ENCODE measurements at places on chromosomes 2 and 18.

GRCh38 chr2:220148471-220149248 is 521.2 kb downstream of the SLC4A3 start:
- DNase-seq = no peak

DNA sequence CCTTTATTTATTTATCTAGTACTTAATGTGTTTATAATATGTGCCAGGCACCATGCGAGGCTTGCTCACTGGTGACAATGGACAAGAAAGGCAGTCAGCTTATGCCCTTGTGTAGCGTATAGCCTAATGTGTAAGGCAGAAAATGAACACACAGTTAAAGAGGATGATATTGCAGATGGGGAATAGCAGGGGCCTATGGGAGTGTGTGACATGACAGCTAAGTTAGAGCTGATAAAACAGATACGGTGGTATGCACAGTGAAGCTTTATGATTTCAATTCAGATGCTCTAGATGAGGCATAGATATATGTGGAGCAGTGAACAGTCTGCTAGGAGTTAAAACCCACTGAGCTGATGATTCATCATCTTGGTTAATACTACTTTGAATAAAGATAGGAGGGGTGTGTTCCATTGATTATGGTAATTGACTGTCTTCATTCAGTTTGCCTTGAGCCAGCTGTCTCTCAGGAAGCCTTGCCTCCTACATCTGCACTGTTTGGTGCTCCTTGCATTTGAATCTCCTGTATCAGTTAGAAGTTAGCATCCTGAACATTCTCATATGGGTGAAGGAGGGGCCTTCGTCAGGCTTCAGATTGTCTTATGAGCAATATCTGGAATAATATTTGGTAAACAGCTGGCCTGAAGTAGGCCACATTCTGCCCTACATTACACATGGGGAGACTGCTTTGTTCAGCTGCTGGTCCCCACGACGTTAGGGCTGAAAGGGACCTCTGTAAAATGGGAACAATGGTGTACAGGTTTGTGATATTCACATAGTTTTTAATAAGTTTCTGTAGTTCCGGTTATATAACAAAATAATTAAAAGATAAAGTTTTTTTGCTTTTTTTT is 13.2 kb downstream of the MAP4K4 start:
- DNase-seq = peak; percentile 47

DNA sequence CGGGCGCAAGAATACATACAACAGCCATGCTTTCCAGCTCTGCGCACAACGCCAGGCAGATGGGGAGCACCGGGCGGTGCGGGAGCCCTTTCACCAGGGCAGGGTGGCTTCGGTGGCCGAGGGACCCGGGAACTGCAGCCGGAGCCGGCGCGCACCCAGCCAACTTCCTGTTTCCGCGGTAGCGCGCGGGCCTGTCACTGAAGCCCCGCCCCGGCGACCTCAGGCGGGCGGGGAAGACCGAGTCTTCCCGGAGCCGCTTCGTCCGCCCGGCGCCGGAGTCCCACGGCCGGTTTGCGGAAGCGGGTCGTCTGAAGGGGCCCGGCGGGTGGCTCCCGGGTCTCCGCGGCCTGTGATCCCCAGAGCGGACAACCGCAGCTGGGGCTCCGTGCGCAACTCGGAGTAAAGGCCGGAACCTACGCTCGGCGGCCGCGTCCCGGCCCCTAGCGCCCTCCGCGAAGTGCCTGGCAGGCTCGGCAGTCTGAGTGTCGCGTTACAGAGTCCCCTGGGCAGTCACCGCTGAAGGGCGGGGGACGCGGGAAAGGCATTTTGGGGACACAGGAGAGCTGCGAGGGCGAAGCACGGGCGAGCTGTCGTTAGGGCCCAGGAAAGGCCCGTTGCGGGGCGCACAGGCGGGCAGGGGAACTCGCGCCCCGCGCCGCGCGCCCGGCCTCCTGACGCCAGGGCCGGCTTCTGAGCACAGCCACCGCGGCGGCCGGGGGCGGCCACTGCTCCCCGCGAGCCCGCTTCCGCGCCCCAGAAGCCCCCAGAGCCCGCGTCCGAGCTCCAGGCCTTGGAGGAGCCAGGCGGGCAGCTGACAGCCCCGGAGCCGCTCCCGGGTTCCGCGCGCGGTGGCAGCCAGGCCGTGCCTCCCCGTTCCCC is at the start of gene MPPE1:
MPPE1 (minus strand) TSS at position 136 of the 879 bp plus-strand sequence. CDS start 11,053 bp downstream, outside the sequence.
- peak; percentile 89 for DNase-seq

GRCh38 chr18:66560094-66560493 is 43.8 kb downstream of the CDH19 start:
- DNase-seq = peak; percentile 24

- no peak for DNase-seq
These were observed 107.7 kb downstream of the ACKR3 start for GRCh38 chr2:236677368-236677767.

GRCh38 chr18:24602201-24602600 is 141.8 kb downstream of the HRH4 start:
- no peak for DNase-seq

DNA sequence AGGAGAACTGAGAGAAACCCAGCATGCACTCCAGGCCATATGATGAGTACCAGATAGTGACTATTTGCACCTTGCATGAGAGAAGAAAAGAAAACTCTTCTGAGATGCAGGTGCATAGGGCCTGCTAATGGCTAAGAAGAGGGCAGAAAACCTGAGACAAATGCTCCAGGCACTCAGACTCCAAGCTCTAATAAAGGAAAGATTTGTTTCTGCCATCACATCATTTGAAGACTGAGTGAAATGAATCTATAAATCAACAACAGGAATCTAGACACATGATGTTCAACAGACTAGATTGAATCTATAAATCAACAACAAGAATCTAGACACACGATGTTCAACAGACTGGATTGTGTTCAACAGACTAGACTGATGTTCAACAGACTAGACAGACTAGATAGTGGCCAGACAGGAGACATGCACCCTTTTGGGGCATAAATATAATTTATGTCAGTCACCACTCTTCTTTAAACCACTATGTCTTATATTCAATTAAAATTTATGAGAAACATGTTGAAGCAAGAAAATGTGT is 482.7 kb upstream of the UBE2E3 start:
- DNase-seq = no peak

GRCh38 chr2:119827866-119828507 is 68.3 kb downstream of the PTPN4 start:
- peak; percentile 9 for DNase-seq

GRCh38 chr18:24170360-24170759 is 31.5 kb downstream of the CABYR start:
- DNase-seq = no peak

DNA sequence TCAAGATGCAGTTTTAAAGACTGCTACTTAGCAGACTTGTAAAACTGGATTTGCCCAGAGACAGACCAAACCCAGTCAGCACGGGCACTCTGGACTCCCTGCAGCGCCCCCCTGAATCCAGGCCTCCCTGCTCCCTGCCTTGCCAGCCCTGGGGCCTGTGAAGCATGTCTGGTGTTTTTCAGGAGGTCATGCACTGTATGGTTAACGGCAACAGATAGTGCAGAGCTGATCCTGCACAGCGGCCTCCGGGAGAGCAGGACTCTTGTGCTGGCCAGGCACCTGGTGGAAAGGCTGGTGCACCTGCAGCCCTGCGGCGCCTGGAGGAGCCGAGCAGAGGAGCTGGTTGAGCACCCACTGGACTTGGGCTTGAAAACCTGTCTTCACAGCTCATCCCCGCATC is 30.4 kb downstream of the HDAC4 start:
- no peak for DNase-seq

DNA sequence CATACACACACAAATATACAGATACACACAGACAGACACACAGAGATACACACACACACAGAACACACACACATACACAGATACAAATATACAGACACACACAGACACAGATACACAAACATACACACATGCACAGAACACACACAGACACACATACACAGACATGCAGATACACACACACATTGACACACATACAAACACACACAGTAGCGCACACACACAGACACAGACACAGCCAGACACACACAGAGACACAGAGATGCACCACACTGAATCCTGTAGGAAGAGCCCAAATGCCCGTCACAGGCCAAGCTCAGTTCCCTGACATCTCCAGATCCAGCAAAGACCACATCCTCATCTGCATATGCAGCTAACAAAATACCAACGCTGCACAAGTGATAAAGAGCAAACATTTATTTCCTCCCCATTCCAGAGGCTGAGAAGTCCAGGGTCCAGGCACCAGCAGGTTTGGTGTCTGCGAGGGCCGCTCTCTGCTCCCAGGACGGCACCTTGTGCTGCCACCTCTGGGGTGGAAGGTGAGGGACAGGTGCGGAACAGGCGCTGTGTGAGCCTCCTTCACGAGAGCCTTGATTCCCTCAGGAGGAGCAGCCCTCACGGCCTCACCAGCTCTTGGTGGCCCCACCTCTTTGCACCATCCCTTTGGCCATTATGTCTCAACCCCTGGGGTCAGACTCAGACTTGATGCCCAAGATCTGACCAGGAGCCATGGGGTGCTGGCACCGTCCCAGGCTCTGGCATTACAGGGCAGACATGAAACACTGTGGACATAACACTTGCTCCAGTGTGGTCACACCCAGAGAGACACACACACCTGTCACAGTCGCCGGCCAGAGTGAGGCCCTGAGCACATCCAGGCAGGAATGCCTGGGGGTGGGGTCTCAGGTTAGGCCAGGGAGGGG is 108.7 kb downstream of the NDUFA10 start:
- no peak for DNase-seq

GRCh38 chr2:239396881-239397681 is 3.7 kb downstream of the HDAC4 start:
- DNase-seq = no peak

- peak; percentile 64 for DNase-seq
These were observed 59.6 kb downstream of the SPIRE1 start for GRCh38 chr18:12598181-12598930.

DNA sequence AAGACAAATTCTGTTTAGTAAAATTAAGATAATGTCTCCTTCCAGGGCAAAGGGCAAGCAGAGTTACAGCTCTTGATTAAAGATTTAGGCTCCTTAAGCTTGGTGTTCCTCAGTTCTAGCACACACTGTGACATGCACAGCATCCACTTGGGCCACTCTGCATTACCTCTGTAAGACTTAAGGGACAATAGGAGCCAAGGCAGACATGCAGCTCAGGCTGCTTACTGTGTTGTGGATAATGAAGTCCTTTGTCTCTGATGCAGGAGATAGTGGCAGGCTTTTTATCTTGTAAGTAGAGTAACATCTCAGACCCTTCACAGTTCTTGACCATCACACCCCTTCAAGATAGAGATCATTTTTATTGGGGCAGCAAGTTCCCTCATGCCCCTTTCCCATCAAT is 31.2 kb downstream of the RBM45 start:
- DNase-seq = no peak

- peak; percentile 98 for DNase-seq
These were observed 1605.3 kb upstream of the ACVR2A start for GRCh38 chr2:146239392-146240135.

GRCh38 chr18:30971338-30971956 is 71.1 kb downstream of the DSC3 start:
- DNase-seq = peak; percentile 9

- DNase-seq = no peak
These were observed 19.7 kb downstream of the CCDC102B start for GRCh38 chr18:68817584-68817983.

GRCh38 chr2:191625016-191625415 is 52.9 kb upstream of the NABP1 start:
- peak; percentile 68 for DNase-seq

GRCh38 chr2:43214253-43214652 is 12.2 kb downstream of the ZFP36L2 start:
- DNase-seq = no peak

DNA sequence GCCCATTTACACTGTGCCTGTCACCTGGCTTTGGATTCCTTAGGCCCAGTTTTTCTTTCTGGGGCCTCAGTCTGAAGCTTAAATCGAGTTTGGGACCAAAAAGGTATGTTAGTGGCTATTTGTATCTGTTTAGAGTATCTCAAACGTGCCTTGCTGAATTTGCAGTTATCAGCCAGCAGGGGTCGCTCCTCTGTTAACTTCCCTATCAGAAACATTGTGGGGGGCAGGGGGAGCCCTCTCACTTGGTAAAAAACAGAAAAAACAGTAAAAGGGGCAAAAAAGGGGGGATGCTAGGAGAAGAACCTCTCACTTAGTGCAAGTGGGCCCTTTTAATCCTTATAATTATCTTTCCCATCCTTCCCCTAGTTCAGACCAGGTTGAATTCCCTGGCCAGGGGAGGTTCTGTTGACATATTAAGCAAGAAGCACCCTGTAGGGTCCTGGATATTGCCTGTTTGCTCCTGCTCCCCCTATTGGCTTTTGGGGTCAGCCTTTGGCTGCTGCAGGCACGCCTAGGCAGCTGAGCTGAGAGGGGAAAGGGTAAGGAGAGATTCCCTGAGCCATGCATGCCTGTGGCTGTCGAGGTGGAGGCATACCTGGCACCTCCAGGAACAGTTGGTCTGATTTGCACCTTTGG is 8.8 kb upstream of the IFIH1 start:
- no peak for DNase-seq

DNA sequence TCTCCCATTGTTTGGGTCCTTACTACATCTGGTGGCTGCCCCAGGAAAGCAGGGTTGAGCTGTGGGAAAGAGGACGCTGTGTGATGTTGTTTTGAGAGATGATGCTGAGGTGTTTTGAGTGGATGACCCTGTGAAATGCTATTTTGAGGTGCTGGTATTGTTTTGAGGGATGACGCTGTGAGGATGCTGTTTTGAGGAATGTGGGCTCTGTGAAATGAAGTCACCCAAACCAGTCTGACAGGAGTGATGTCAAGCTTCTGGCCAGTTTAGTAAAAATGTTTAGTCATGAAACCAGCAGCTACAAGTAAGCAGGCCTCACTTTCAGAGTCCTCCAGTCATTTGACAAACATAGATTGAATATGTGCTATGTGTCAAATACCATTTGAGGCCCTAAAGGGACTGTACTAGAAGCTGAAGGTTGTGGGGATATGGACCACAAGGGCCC is 16.1 kb upstream of the PUM2 start:
- no peak for DNase-seq

DNA sequence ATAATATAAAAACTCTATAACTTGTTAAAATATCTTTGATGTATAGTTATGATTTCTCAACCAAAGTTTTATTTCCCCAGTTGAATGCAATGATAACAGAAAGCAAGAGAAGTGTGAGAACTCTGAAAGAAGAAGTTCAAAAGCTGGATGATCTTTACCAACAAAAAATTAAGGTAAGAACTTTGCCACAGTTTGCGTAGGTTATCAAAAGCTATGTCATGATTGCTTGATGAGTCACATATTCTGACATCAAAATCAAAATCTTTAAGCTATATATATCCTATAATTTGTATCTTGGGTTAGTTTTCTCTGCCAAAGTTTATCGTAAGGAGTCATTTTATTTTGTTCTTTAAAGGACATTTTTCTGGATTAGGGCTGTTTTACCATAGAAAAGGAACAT is 35.0 kb downstream of the NDC80 start:
- DNase-seq = no peak

Measured in fibroblast of skin of scalp (primary cell).